ENCODE measurements at places on chromosomes 1 and 21.

DNA sequence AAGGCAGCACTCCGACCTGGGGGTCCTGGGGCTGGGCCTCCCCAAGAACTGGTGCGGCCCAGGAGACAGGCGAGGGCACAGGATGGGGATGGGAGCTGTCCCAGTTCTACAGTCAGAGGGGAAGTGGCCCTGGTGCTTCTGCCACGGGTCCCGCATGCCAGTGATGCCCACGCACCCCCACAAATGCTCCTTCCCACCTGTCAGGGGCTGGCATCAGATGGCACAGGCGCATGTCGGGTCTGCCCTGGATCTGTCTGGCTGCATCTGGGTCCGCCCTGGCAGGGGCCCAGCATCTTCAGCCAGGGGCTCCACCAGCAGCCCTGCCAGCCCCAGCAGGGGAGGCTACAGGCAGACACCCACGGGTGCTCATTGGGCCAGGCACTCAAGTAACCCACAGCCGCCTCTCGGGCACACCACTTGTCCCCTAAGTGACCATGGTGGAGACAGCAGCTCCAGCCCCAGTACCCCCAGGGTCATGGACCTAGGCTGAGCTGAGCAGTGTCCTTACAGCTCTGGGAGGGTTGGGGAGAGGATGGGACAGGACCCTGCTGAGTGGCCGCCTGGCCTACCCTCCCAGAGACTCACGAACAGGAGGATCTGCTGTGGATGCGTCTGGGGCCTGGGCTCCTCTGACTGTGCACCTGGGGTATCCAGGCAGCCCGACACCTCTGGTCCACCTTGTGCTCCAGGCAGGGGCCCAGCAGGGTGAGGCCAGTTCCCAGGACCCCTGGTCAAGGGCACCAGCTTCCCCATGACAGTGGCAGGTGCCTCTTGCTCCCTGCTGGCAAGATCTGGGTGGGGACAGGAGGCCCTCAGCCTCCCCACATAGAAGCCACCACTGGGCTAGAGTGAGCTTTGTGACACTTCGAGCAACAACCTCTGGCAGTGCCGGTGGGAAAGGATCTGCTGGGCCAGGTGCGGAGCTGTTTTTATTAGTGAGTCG lies 5.4 kb downstream of the SMIM1 start:
- no peak for DNase-seq

DNA sequence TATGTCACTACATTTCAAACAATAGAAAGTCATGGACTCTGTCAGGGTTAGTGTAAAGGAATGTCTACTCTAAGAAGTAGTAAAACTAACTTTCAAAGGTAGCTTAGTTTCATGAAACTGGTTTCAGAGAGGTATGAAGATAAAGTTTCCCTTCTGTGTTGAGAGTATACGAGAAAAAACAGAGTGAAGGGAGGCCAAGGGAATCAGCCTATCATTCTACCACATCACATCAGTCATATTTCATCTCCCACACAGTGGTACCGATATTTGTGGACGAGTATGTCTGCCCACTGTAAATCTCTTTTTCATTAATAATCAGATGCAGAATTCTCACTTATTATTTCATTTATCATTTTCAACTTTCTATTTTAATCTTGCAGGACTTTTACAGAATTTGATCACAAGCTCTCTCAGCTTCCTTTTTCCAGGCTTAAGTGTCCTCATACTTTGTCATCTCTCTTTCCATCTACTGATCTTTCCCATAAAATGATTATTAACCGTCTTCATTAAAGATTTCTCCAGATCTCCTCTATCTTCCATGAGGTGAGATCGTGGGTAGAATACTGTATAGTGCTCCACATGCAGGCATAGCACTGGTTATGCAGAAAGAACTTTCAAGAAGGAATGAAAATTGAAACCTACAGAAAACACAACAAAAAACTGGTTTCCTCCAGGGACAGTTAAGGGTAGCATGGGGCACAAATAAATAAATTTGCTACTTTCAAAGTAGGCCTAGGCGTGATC lies 11.5 kb upstream of the IFI16 start:
- no peak for DNase-seq

GRCh38 chr1:239539812-239540211 lies 153.4 kb downstream of the CHRM3 start:
- DNase-seq, result no peak

- DNase-seq, result peak; percentile 99
These were observed 496.4 kb downstream of the SETD4 start for GRCh38 chr21:35563885-35564451.

DNA sequence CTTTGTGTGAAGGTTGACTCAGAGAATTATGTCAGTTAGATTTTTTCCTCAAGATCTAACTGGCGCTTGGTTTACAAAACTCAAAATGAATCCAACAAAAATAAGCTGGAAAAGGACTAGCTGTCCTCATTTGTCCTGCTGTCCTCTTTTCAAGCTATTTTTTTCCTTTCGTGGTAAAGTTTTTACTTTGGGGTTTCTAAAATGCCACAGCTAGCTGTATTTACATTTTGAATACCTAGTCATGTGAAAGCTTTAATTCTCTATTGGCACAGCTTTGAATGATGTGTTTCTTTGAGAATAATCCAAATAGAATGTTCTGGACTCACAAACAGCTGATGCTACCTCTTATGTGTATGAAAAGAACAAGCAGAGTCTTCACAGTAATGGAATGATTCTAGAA lies 673.6 kb upstream of the NR5A2 start:
- peak; percentile 34 for DNase-seq

- DNase-seq, result no peak
These were observed 721.9 kb downstream of the PTPRU start for GRCh38 chr1:29958271-29958670.

GRCh38 chr21:25025596-25025995 lies 581.7 kb downstream of the MRPL39 start:
- no peak for DNase-seq

DNA sequence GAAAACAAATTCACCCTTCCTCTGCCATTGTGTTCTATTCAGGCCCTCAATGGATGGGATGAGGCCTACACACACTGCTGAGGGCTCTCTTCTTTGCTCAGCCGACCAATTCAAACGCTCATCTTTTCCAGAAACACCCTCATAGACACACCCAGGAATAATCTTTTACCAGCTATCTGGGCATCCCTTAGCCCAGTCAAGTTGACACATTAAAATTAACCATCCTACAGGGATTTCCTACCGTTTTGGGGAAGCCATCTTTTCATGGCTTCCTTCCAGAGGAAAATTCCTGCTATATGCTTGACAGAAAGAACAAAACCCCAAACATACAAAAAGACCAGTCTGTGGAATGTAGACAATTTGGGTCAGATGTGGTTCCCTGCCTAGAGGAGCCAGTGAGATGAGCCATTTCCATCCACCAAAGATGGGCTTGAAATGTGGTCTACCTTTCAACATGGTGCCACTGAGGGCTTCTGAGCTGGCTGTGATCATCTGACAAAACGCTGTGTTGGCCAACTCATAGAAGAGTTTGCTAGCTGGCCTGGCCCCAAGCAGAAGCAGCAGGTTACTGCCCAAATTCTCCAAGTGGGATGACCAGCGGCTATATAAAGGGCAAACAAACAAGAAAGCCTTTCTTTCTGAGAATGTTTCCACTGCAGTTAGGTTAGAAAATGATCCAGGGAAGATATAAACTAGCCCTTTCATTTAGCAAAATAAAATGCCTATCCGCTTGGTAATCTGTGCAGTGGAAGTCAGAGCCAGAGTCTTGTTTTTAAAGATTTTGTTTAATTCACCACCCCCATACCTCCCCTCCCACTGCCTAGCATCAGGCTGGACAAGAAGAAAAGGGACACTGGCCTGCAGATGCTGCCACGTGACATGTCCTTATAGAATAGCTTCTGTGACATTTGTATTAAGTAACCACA lies 69.1 kb upstream of the MRPS6 start:
- no peak for DNase-seq

- DNase-seq, result no peak
These were observed 154.8 kb downstream of the C1orf21 start for GRCh38 chr1:184541537-184542152.

- DNase-seq, result no peak
These were observed 58.0 kb downstream of the STUM start for GRCh38 chr1:226606311-226607267.

DNA sequence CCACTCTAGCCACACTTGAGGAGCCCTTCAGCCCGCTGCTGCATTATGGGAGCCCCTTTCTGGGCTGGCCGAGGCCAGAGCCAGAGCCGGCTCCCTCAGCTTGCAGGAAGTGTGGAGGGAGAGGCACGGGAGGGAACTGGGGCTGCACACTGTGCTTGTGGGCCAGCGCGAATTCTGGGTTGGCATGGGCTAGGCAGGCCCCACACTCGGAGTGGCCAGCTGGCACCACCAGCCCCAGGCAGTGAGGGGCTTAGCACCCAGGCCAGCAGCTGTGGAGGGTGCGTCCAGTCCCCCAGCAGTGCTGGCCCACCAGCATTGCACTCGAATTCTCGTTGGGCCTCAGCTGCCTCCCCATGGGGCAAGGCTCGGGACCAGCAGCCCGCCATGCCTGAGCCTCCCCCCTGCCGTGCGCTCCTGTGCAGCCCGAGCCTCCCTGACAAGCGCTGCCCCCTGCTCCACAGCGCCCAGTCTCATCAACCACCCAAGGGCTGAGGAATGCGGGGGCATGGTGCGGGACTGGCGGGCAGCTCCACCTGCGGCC lies 785.9 kb upstream of the TPTE start:
- no peak for DNase-seq

- no peak for DNase-seq
These were observed 12.7 kb downstream of the PPP1R12B start for GRCh38 chr1:202361224-202361623.

- no peak for DNase-seq
These were observed 17.2 kb upstream of the CXADR start for GRCh38 chr21:17495680-17496079.

DNA sequence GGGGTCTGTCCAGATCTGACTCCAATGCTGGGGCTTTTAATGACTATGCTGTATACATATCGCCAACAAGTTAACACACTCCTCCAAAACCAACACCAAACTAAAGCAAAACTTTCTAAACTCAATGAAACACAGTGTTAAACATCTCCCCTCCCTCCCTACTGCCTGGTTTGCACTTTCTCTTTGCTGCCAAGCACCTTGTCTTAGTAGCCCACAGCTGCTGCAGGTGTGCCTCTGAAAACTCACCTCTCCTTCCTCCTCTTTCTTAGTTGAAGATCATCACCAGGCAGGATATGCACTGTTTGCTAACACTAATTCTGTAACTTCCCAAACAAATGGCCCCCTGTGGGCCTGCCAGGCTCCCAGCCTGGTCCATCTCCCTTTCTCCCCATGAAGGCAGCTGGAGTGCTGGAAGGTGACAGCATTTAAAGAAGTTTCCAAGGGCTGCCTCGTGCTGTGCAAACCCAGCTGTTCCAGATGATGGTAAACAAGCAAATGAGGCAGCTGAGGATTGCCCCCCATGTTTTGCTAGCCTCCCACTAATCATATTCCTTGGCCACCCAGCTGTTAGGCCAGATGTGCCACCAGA lies 213.7 kb downstream of the ASTN1 start:
- no peak for DNase-seq

- DNase-seq, result no peak
These were observed 99.6 kb downstream of the ATP6V1G3 start for GRCh38 chr1:198440842-198441241.

DNA sequence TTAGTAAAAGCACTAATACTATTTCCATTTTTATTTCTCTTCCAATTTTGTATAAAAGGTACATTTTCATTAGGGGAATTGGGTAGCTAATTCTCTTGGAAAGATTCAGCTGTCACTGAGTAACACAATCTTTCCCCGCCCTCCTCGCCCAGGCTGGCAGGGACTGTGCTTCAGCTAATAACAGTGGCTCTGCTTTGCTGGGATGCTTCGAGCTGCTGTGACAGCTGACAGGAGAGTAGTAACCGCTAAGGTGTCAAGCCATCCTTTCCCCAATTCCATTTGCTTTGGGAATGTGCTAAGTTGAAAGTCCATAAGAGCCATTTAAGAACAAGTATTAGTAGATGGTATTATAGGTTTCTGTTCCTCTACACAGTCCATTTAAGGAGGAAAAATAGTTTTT lies 106.7 kb upstream of the NRIP1 start:
- peak; percentile 2 for DNase-seq

- DNase-seq, result no peak
These were observed 47.4 kb downstream of the PLA2G4A start for GRCh38 chr1:186875896-186876835.

DNA sequence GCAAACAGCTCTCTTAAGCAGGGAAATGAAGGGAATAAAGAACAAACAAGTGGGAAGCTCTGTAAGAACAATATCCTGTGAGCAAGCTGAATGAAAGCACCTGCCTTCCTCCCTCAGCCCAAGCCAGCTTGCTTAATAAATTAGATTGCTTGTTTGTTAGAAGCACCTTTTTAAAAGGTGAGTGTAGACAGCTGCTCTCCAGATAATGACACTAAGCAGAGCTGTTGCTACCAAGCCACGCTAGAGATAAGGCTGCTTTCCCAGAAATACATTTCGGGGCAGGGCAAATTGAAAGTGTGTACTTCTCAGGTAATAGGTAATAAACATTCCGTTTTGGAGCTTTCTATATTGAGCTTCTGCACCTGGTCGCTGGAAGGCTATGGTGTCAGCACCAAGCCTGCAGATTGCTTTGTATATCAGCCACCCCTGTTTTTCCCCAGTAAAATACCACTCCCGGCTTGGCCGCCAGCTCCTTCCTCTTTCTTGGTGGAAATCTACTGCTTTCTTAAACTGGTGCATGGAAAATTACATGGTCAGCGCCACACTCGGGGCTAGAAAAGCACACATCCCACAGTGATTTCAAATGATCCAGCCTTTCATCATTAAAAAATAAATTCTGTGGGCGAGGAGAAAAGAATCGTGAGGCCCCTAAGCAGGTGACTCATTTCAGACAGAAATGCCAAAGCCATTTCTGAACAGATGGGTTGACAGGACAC lies 151.3 kb downstream of the ETS2 start:
- DNase-seq, result no peak

- DNase-seq, result no peak
These were observed 144.9 kb downstream of the CD247 start for GRCh38 chr1:167373398-167373797.

DNA sequence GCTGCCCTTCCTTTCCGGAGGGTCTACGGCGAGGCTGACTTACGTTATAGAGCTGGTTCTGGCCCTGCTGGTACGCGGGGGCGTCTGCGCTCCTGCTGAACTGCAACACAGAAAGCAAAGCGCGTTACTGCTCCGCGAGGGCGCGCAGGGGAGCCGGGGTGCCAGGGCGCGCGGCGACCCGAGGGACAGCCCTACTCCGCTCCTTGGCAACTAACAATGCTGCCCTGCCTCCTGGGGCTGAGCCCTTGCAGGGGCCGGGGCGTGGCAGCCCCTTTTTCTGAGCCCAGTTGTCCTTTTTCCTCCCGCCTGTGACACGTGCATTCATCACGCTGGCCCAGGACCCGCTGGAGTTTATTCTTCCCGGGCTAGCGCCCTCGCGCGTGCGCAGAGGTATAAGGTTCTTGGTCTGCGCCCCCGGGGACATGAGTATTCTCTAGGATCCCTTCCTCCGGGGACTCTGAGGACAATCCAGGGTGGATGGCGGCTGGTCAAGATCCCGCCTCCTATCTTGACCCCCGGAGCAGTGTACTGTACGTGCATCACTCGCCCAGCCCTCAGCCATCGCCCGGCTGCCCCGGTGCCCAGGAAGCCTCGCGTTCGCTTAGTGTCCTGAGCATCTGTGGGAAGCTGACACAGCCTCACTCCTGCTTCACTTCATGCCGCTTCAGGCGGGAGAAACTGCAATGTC lies 78.9 kb downstream of the CD247 start:
- peak; percentile 46 for DNase-seq

GRCh38 chr21:35664683-35665082 lies 395.6 kb downstream of the SETD4 start:
- DNase-seq, result no peak

- no peak for DNase-seq
These were observed 140.7 kb downstream of the PAPPA2 start for GRCh38 chr1:176603696-176604095.

GRCh38 chr1:224149709-224150108 lies 33.3 kb upstream of the DEGS1 start:
- DNase-seq, result no peak
